Stimulated activated CD4-positive, alpha-beta T cell treated with anti-CD3 and anti-CD28 coated beads, Interleukin-1b, Interleukin-23, amount 100 ng/mL, for 1 hour (primary cell): ENCODE measurements at places on chromosomes 6 and 20.

DNA sequence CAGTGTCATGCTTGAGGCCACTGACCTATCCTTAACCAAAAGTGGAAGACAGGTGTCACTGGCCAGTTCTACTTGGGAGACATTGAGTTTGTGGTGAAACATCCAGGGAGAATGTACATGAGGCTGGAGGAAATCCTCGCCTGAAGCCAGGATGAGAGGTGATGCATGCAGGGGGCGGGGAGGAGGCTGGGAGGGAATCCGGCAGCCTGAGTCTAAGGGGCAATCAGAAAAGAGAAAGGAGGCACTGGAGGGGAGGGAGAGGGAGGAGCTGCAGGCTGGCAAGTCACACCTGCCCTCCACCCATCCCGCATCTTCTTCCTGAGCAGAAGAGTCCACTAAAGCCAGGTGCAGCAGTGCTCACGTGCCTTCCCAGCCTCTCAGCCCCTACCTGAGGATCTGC, 14.9 kb upstream of the DDO start:
- no peak for DNase-seq

DNA sequence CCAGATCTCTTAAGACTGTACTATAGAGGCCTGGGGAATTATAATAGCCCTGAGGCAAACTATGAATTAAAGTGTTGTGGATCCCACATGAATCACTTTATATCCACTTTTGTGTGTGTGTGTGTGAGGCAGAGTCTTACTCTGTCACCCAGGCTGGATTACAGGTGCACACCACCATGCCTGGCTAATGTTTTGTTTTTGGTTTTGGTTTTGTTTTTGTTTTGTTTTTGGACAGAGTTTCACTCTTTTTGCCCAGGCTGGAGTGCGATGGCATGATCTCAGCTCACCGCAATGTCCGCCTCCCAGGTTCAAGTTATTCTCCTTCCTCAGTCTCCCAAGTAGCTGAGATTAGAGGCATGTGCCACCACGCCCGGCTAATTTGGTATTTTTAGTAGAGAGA, 32.2 kb upstream of the MICB start:
- no peak for DNase-seq

- no peak for DNase-seq
Measured at GRCh38 chr6:34517966-34518365, 38.2 kb downstream of the SPDEF start.

DNA sequence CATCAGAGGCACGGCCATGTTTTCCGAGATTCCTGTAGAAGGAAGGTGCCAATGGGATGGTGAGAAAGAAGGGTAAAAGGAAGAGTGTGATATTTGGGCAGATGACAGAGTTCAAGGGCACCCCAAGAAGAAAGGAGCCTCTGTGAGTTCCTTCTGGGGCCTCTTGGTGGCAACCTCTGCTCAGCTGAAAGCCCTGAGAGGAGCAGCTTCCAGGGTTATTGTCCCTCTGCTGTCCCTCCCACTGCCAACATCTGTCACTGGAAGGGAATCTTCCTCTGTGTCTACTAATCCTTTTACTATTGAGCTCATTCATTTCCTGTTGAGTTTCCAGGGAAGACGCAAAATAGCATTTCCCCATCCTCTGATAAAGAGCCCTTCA, 40.0 kb upstream of the KCNK16 start:
- no peak for DNase-seq

- DNase-seq: no peak
Measured at GRCh38 chr6:11418290-11418905, 119.2 kb upstream of the TMEM170B start.
